Activated effector memory CD4-positive, alpha-beta T cell treated with Interleukin-2 at 50 U/mL for 16 hours (primary cell): ENCODE measurements at places on chromosomes 5 and 9.

DNA sequence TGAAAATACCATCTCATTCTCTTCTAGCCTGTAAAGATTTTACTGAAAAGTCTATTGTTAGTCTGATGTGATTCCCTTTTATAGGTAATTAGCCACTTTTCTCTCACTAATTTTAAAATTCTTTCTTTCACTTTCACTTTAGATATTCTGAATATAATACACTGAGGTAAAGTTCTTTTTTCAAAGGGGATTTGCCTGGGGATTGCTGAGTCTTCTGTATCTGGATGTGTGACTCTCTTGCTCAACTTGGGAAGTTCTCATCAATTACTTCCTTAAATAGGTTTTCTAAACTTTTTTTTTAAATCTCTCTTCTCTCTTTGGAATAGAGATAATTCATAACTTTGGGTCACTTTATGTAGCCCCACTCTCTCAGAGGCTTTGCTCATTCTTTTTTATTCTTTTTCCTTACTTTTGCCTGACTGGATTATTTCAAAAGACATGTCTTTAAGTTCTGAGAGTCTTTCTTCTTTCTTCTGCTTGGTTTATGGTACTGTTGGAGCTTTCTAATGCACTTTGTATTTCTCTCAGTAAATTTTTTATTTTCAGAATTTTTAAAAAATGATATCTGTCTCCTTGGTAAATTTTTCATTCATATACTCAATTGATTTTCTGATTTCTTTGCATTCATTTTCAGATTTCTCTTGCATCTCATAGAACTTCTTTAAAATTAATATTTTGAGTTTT, 55.9 kb upstream of the IL12B start:
- DNase-seq, result no peak

DNA sequence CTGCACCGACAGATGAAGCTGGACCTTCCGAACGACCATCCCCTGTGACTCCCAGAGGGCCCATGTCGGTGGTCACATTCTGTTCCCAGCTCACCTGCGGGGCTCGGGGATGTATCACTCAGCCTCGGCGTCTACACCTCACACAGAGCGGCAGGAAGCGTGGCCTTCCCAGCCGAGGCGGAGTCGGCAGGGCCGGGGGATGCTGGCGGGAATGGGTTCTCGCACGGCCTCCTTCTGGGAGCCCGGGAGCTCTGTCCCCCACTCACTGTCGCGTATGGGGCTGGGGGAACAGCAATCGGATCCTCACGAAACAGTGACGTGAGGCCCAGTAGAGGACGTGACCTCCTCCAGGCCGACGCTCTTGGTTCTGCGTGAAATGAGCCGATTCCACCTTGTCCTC, 20.4 kb downstream of the NACC2 start:
- no peak for DNase-seq

GRCh38 chr5:73747696-73748380, 121.8 kb downstream of the ARHGEF28 start:
- DNase-seq, result no peak

DNA sequence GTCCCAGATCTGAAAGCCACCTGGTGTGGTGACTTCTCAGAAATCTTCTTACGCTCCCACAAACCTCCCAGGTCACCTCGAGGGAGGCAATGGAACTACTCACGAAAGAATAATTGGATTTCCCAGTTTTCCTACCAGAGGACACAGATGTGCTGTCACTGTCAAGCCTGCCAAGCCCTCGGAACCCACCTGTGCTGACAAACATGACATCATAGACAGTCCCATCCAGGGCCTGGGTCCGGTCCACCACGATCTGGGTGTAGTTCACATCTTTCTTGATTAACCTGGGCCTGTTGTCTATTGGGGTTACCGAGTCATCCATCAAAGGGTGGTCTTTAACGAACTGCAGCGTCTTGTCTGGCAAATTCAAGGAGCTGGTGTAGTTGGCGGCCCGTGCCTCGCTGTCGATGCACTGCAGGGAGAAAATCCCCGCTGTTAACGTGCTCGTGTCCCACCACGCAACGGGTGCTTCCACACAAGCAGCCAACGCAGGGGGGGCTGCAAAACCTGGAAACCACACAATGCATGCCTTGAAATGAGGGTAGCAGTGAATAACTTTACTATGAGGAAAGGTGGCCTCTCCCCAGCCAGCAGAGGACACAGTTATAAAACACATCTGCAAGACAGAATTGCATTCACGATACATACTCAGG, 69.0 kb downstream of the SECISBP2 start:
- DNase-seq, result no peak

- DNase-seq, result no peak
Observed at GRCh38 chr5:96655506-96655905, 6.7 kb upstream of the CAST start.

DNA sequence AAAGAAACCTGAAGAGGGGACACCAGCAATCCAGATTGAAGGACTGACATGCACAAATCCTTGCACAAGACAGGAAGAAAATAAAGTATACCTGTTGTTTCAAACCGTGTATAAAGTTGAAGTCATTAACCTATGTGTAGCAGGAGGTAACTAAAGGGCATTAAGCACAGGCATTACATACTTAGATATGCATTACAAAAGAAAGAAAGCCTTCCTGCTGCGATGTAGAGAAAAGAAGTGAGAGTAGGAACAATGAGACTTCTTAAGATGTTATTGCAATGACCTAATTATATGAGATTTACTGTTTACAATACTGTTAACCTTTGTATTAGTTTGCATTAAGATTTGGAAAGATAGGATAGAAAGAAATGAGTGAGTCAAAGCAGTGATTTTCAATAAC, 308.9 kb upstream of the PTPRD start:
- no peak for DNase-seq

GRCh38 chr5:35242702-35243258, 12.5 kb upstream of the PRLR start:
- DNase-seq, result no peak

DNA sequence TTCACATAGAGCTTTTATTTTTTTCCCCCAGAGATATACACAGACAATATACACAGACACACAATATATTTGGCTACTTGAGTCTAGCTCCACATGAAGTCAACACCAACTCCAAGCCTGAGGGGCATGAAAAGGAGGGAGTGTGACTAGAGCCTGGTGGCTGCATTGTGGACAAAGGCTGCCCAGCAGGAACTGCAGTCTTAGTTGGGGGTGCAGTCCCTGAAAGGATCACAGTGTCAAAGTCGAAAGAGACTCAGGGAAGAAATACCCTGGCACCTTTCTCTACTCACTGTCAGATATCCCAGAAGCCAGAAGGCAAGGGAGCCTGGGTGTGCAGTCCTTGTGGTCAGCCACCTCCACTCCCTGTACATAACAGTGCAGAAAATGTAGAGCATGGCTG, 231.6 kb upstream of the RPS23 start:
- no peak for DNase-seq

DNA sequence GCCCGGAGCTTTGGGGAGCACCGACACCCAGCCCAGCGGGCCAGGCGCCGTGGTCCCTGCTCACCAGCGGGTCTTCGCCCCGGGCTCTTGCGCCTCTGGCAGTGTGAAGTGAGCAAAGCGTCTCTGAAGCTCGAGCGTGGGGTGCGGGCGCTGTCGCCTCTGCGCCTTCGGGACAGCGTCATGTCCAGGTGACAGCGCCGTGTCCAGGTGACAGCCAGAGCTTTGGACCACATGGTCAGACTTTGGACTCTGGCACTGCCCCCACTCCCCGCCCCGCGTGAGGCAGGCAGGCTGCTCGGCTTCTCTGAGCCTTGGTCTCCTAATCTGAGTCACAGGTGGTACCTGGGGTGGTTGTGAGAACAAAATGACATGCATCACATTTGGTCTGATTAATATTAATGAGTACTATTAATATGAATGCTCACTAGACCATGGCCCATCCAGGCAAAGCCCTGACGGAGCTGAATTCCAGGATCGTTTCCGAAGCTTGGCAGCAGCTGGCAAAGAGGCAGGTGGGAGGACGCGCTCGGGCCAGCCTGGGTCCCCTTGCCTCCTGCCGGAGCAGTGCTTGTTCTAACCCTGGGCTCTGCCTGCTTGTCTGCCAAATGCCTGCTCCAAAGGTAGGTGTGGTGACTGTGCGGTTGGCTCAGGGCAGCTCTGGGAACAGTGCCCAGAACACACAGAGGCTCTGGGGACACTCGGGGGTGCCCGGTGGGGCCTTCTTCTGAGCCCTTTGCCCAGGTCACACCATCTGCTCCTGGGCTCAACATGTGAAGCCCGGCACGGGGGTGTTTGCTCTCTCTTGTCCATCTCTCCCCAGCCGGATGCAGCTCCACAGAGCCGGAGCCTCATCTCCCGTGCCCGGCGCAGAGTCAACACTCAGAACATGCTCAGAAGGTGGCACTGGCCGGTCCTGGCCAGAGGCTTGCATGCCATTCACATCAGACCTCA, 157.1 kb downstream of the OLFM1 start:
- DNase-seq, result no peak

GRCh38 chr9:37364751-37365360, 57.6 kb upstream of the GRHPR start:
- DNase-seq, result no peak

GRCh38 chr9:125989524-125990180, 242.5 kb downstream of the PBX3 start:
- no peak for DNase-seq

- no peak for DNase-seq
Observed at GRCh38 chr9:116059466-116059865, 94.1 kb upstream of the PAPPA start.

GRCh38 chr5:52924456-52924855, 64.7 kb upstream of the ITGA2 start:
- DNase-seq, result no peak

- no peak for DNase-seq
Observed at GRCh38 chr9:94888775-94889174, 162.3 kb downstream of the AOPEP start.

- no peak for DNase-seq
Observed at GRCh38 chr9:134515026-134515821, 126.4 kb upstream of the COL5A1 start.

DNA sequence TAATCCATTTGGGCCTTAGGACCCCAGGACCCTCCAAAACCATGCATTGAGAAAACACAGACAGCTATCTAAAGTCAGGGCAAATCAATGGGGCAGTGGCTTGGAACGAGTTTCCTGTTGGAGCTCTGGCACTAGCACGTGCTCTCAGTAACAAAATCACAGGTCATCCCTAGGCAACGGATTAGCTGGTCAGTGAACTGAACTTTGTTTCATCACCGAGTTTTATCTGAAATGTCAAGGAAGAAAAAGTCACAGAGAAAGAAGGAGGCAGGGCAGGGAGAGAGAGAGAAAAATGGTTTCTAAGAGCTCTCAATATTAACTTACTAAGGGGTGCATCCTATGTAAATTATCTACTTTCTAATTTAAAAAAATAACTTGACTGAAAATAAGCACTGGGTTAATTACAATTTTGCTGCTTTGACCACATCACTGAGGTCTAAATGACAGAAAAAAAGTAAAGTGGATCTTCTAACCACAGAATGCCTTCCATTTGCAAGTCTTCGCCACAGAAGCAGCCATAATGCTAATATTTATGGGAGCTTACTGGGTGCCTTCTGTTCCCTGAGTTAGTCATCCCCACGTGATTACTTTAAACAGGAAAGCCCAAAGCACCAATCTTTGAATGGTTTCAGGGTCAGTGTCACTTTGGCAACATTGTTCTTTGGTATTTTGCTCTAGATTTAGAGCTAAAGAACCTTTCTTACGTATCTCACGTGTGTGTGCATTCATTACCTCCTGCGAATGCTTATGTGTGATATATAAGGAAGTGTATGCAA, 503.9 kb downstream of the RASEF start:
- DNase-seq, result no peak

DNA sequence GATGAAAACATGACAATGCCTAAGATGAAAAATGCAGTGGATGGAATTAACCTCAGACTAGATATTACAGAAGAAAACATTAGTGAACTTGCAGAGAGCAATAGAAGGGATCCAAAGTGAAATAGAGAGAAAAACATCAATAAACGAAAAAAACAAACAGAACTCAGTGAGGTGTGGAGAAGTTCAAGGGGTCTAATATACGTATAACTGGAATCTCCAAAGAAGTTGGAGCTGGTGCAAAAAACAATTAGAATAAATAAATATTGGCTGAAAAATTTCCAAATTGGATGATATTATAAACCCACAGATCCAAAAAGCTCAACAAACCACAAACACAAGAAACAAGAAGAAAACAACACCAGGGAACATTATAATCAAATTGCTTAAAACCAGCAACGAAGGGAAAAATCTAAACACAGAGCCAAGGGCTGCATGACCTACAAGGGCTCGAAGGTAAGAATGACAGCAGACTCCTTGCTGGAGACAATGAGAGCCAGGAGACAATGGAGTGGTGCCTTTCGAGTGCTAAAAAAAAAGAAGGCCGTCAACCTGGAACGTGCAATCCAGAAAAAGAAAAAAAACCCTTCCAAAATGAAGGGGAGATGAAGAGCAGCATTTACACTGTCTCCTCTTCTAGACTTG, 11.8 kb downstream of the FAM163B start:
- DNase-seq, result no peak
